ENCODE measurements at places on chromosomes 12 and 14. TPM values are rescaled to one million over a fixed set of nuclear protein-coding genes. Genes with fewer than 3 reads are reported as not detected.

Gene HOXC6
- polyA plus RNA-seq: not detected

DNA sequence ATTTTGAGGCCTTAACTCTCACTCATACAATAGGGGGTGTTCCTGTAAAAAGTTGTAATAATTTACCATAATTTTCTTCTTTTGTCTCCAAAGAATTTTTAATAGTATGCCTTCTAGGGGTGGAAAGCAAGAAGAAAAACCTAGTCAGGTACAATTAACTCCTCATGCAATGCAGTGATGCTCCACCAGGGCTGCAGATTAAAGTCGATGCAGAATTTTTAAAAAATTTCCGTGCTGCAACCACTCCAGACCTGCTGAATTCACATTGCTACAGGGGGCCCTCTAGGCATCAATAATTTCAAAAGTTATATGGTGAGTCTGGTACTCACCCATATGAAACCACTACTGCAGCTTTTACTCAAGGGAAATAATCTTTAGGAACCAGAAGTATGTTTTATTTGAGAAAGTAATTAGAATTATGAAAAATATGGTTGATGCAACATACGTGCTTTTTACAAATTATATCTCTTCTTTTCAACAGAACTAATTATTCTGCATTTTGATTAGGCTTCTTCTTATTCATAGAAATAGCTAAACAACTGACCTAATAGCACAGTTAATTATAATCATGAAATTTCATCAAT, 353.2 kb downstream of the BCAT1 start:
- no peak for DNase-seq

DNA sequence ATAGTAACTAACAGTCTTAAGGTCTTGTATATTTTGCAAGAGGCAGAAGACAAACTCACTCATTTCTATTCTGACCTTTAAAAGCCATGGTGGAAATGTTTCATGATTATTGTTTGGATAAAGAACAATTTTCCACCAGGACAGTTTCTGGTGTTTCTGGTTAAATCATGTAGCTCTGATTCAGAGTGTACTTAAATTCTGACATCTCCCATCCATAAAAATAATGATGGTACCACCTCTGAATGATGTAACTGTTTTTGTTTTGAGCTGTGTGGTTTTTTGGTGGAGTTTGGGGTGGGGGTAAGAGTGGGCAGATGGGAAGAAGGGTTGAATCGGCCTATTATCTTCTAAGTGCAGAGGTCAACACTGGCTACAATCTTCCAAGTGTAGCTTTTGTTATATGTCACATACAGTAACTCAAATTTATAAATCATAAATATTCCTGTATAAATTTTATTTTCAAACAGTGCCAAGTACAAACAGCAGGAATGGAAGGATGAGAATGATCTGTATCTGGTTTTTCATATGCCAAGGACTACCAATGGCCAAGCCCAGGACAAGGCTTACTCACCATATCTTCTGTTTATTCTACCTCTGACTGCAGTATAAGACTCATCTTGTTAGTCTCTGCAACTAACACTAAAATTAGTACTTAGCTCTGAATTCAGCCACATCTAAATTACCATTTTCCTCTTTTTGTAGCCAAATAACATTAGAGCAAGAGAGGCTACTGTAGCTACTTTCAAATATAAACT, 108.7 kb downstream of the BCAT1 start:
- no peak for DNase-seq

Gene CLEC6A
- polyA plus RNA-seq: 3.4 TPM

DNA sequence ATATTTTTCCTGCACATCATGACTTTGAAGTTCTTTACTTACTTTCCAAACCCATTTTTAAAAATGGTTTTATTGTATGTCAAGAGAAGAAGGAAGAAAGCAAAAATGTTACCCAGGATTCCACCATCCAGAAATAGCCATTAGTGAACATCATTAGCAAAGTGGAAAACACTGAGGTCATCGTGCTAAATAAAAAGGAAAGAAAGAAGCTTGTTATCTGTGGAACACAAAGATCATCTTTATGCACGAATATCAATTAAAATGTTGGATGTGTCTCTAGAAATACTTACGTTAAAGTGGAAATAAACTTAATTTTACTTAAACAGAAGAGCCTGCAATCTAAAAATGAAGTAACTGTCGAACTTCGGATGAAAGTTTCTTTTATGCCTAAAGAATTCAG, 27.3 kb downstream of the SFSWAP start:
- no peak for DNase-seq

Gene NDRG2
- 6.8 TPM for polyA plus RNA-seq

GRCh38 chr12:65220761-65221160, 51.4 kb downstream of the LEMD3 start:
- no peak for DNase-seq

Gene TAS2R14
- polyA plus RNA-seq: 0.53 TPM

DNA sequence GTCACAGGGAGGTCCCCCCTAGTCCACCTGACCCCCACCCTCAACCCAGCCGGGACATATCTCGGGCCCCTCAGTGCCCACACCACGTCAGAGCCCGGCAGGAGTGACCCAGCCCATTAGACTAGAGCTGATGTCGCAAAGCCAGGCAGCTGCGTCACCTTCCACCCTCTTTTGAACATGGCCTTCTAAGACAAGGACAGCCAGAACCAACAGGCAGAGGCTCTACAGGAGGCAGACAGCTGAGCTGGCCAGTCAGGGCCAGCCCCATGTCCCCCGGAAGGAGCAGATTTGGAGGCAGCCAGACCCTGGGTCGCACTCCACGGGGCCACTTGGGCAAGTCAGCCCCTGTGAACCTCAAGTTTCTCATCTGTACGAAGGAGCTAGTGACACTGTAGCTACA, 44.1 kb downstream of the SCARB1 start:
- no peak for DNase-seq

DNA sequence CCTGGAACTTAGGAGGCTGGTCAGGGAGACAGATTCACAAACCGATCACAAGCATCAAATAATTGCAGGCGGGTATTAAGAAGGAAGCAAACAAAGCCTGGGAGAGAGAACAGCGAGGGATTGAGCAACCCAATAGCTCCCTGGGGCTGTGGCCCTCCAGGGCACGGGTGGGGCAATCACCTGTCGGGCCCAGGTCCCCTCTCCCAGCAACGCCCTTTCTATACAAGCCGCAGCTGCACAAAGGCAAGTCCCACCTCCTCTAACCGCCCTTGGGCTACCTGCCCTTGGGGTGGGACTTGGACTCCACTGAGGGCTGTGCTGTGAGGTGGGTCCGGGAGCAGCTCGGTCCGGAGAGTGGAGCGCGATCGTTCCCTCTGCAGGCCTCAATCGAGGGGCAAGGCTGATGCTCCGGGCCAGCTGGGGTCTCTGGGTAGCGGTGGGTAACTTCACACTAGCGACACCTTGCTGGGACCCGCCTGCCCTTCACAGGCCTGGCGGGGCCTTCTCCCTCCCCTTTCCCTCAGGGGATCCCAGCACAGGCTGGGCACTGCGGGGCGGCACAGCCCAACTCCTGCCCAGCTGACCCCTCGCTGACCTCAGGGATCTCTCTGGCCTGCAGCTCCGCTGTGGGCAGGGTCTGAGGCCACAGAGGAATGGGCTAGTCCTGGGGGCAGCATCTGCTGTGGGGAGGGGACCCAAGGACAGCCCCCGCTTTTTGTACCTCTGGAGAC, 8.0 kb downstream of the PHB2 start:
- no peak for DNase-seq

DNA sequence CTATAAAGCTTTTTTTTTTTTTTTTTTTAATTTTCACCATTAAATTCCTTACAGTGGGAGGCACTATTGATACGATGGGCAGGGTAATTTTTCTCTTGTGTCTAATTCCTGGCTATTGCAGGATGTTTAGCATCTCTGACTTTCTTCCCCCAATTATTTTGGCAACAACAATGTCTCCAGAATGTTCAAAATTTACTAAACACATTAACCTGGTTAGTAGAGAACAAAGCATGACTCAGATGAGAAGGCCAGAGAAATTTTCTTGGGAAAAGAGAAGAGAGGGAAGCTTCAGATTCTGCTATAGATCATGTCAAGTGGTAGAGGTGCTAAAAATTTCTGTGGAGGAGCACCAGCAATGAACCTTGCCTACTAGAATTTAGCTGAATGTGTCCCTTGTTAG, 171.5 kb upstream of the PRICKLE1 start:
- no peak for DNase-seq

Gene GALNT16
- not detected for polyA plus RNA-seq

DNA sequence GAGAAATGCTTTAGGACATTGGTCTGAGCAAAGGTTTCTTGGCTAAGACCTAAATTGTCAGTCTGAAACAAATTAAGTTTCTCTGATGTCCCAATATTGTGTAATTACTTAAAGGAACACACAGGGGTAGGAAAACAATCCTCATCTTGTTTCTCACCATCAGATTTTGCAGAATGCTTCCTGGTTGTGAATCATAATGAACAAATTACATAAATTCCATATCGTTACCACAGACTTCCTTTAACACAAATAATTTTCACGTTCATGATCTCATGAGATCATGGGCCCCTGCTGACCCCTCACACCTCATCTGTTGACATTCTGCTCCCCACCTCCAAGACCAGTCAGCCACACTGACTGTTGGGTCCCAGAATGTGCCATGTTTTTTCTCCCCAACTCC, 194.1 kb downstream of the MON2 start:
- peak; percentile 23 for DNase-seq

Data from CD14-positive monocyte (primary cell).